ENCODE measurements at places on chromosomes 7 and 10.
A peak's percentile ranks its signal among the peaks of the same experiment; 100 is the strongest.

DNA sequence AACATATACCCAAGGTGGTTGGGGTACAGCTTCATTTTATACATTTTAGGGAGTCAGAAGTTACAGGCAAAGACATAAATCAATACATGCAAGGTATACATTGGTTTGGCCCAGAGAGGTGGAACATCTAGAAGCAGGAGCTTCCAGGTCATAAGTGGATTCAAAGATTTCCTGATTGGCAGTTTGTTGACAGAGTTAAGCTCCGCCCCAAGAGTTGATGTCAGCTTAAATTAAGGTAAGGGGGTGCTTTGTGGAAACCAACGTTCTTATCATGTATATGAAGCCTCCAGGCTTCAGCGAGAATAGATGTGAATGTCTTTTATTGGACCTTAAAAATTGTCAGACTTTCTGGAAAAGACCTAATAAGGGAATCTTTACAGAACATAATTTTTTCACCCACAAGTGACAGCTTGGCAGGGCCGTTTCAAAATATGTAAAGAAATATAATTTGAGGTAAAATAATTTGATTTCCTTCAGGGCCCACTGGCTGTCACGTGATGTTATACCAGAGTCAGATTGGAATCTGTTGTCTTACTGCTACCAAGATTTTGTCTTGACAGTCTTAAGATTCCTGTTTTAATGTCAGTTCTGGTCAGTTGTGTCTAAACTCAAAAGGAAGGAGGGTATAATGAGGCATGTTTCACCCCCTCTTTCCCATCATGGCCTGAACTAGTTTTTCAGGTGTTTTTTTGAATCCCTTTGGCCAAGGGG lies 6.3 kb upstream of the PANK1 start:
- DNase-seq, result no peak

GRCh38 chr10:75999001-75999400 lies 567.6 kb downstream of the LRMDA start:
- DNase-seq, result no peak

- DNase-seq, result peak; percentile 90
Observed at GRCh38 chr10:62637249-62638061, 167.1 kb upstream of the ADO start.

GRCh38 chr7:155860461-155860839 lies 48.2 kb upstream of the SHH start:
- no peak for DNase-seq

- DNase-seq, result no peak
Observed at GRCh38 chr7:6165075-6165474, 107.3 kb downstream of the CYTH3 start.

GRCh38 chr7:55469271-55469681 lies 103.0 kb downstream of the VOPP1 start:
- DNase-seq, result peak; percentile 17

DNA sequence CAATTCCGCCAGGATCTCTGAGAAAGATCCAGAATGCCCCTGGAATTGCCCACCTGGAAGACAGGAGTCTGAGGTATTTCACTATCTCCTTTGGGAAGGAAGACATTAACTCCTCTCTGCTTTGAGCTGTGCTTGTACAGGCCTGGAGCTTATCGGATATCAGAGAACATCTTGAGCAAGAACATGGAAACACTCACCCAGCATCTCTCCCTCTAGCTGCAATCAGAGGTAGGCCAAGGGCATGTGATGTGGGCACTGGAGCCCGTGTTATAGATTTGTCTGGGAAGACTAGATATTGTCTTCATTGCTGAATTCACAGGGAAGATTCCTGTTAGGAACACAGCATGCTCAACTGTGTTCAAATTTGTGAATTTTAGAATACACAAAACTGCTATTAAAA lies 233.9 kb downstream of the PHF14 start:
- no peak for DNase-seq

GRCh38 chr7:153392726-153393125 lies 633.2 kb downstream of the ACTR3B start:
- no peak for DNase-seq

- DNase-seq, result no peak
Observed at GRCh38 chr10:51063659-51064535, 10.4 kb upstream of the PRKG1 start.

DNA sequence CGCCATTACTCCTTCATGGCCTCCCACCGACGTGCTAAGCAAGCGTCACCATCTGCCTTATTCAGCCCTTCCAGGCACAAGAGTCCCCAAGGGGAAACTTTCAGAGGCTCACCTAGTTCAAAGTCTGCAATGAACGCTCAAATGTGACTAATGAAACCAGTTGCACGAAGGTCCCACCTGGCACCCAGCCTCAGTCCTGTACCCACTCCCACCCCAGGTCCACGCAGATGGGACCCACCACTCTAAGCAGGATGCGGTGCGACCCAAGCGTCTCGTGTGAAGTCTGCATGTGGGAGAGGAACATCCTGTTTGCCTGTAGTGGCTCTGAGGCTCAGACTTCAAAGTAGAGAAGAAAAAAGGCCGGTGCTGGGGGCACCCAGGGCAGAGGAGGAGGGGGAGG lies 40.3 kb downstream of the RGS10 start:
- DNase-seq, result peak; percentile 93

DNA sequence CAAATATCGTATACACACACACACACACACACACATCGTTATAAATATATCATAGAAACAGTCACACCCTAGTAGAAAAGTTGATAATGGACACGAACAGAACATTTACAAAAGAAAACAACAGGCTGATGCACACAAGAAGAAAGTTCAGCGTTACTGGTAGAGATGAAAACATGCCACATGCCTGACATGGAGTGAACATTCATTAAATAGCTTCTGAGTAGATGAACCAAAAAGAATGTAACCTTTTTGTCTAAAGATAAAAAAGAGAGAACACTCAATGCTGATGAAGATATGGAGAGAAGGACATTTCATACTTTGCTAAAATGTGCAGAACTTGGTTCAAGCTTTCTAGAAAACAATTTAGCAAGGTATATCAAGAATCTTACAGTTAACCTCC lies 173.4 kb upstream of the KLF14 start:
- no peak for DNase-seq

- DNase-seq, result no peak
Observed at GRCh38 chr7:130409712-130410072, 29.4 kb downstream of the CPA1 start.

GRCh38 chr7:137386966-137387365 lies 43.4 kb upstream of the PTN start:
- no peak for DNase-seq

DNA sequence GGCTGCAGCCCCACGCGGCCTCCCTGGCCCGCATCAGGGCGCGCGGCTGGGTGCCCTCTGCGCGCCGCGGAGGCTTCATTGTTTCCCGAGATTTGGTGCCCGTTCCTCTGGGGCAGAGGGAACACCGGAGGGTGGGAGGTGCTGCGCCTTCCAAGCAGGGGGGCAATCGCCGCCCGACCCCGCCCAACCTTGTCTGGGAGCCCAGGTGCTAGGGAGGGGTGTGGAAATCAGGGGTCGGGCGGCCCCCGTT lies 1.0 kb upstream of the NRP1 start:
- DNase-seq, result no peak

GRCh38 chr10:101014230-101014884 lies 14.7 kb downstream of the LZTS2 start:
- DNase-seq, result peak; percentile 88

DNA sequence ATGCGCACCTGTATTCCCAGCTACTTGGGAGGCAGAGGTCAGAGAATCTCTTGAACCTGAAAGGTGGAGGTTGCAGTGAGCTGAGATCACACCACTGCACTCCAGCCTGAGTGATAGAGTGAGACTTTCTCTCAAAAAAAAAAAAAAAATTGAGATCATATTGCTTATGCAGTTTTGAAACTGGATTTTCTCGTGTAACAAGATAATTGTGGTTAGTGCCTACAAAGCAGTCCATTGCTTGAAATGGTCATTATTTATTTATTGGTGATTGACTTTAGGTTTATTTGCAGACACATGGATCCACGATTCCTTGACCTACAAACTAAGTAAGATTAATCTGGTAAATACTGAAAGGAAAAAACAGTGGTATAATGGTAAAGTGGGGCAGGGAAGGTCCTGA lies 149.8 kb downstream of the TAX1BP1 start:
- DNase-seq, result no peak

GRCh38 chr7:112370436-112370835 lies 79.8 kb upstream of the IFRD1 start:
- no peak for DNase-seq

GRCh38 chr10:80276335-80276734 lies 13.1 kb downstream of the MAT1A start:
- DNase-seq, result no peak

DNA sequence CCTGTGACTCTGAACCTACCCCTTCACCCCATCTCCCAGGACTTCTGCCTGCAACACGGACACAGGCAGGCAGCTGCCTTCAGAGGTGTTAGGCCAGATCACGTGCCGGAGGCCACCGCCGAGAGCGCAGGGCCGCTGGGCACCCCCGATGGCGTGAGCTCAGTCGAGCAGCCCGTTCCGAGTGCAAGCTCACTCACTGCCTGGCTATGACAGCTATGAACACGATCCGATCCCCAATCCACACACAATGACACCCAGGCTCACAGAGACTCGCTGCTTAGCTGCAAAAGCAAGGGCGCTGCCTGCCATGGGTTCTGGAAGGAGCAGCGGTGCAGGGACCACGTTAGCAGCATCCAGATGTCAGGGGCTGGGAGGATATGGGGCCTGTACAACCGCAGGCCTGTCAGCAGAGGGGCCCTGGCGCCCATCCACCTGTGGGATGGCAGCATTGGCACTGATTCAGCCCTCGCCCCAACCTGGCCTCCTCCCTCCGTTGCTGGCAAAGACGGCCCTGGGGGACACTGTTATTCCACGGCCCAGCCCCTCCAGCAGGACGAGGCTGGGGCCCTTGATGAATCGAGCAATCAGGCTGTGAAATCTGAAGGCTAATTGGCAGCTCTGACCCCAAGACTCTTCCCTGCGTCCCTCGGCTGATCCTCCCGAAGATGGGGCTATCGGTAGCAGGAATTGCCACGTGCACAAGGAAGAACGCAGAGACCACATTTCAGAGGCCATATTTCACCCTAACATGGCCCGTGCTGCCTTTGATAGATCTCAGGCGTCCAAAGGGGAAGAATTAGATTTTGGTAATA lies 230.1 kb downstream of the ELFN1 start:
- DNase-seq, result no peak

- no peak for DNase-seq
Observed at GRCh38 chr10:108684431-108684830, 1238.9 kb downstream of the XPNPEP1 start.

DNA sequence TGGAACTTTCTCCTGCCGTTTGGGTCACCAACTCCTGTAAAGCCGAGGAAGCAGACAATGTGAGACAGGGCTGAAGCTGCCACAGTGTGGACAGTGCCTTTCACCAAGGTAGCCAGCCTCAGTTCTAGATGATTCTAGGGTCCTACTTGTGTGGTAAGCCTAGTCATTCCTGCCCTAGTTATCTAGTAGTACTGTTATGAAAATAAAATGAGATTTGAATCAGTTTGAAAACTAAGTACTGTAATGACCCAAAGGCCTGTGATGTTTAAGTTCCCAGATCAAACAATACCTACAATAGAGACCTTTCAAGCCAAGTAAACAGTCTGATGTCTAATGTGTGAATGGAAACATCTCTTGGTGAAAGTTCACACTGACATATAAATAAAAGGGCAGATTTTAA lies 37.1 kb downstream of the POLL start:
- DNase-seq, result no peak

GRCh38 chr10:51878695-51879094 lies 179.3 kb upstream of the CSTF2T start:
- no peak for DNase-seq

DNA sequence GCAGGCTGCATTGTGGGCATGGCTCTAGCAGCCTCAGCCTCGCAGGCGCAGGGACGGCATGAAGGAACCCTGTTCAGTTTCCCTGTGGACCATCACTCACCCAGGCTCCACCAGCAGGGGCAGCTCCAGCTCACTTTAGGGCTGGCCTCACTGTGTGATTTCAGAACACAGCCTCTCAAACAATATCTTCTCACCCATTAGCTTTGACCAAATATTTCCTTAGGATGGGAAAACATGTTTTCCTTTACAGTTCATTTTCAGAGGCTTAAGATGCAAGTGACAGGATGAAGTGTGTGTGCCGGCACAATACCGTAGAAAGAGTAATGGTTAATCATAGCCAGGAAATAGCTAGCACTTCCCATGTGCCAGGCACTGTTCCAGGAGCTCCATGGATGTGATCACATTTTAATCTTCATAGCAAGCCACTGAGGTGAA lies 58.2 kb downstream of the LANCL2 start:
- no peak for DNase-seq

DNA sequence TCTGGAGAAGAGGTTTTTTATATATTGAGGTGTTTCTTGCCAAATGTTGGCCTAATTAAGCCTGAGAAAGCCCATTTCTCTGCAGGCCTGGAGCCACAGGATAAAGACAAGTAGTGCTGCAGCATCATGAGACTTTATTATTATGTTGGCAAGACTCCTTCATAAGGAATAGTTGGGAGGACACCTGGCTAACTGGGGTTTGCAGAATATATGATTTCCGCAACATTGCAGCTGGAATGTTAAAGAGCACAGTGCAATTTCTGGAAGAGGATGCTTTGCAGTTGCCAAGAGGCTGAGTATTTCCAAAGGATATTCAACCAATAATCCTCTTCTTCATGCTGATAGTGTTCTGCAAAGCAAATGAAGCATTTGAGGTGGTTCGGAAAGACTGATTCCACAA lies 1512.8 kb upstream of the LRRTM3 start:
- DNase-seq, result no peak

GRCh38 chr7:110373416-110373815 lies 717.5 kb upstream of the LRRN3 start:
- DNase-seq, result no peak

GRCh38 chr7:123864436-123864835 lies 19.5 kb downstream of the HYAL4 start:
- DNase-seq, result no peak

DNA sequence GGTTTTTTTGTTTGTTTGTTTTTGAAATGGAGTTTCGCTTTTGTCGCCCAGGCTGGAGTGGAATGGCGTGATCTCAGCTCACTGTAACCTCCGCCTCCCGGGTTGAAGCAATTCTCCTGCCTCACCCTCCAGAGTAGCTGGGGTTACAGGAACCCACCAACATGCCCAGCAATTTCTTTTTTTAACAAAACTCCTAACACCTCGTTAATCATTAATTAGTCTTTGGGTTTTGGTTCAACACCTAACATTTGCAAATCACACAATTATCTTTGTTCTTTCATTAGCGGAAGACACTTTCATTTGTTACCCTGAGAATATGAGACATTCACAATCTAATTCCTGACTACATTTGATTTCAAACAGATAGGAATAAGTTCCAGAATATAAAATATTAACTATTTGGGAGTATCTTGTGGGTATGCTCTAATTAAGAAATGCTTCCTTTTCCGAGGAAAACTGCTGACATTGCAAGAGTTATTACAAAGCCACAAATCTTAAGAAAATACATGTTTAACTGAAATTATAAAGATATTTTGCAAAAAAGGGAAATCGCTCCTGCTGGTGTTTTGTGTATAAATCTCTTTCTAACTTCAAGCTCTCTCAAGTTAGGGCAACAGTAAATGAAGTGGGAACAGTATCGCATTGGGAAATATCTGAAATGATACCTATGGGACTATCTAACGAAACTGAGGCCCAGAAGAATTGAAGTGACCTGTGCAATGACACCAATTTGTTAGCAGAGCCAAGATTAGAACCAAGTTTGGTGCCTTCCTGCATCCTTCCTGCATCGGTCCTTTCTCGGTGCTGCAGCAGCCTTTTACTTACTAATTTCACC lies 1.2 kb upstream of the LSM8 start:
- DNase-seq, result no peak

All from activated CD8-positive, alpha-beta T cell treated with anti-CD3 and anti-CD28 coated beads for 36 hours (primary cell).